ENCODE measurements at places on chromosomes 3 and 15.
A peak's percentile ranks its signal among the peaks of the same experiment; 100 is the strongest.

DNA sequence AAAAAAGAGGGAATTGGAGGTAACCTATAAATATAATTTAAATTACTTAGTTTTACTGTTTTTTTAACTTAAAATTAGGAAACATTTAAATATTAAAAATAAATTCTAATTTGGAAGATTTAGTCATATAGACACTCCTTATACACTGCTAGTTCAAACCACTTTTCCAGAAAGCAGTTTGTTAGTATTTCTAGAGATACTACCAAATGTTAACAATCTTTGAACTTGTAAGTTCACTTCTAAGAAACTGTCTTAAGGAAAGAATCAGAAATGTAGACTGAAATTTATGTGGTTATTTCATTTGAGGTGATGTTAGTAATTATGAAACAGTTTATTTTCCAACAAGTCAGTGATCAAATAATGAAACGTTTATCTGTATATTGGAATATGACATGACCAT lies 22.7 kb downstream of the CTDSPL2 start:
- no peak overlapping the region for H3K4me3 ChIP-seq
- H3K27ac ChIP-seq: no peak overlapping the region
- H3K27me3 ChIP-seq: no peaks in the 10 kb centered on the region
- peaks cover 8% of the 10 kb centered on the region for H3K36me3 ChIP-seq
- no peaks in the 10 kb centered on the region for H3K4me1 ChIP-seq

DNA sequence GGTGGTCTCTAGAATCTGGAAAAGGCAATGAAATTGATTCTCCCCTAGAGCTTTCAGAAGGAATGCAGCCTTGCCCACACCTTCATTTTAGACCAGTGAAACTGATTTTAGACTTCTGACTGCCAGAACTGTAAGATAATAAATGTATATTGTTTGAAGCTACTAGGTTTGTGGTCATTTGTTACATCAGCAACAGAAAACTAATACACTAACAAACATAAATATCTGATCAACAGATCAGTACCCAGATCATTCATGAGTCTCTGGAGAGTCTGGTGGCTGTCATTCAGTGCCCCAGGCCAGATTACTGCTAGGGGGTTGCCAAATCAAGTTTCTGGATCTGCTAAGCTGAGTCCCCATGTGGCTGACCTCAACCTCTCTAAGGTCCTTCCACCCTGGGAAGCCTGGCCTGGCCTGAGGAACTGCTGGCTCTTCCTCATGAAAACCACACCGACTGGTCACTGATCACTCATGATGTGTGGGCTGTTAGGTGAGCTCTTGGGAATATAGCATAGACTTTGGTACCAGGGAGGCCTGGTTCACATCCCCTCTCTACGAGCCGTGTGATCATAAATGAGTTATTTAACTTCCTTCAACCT lies 11.1 kb upstream of the LACTB start:
- H3K4me1 ChIP-seq: no peaks in the 10 kb centered on the region
- H3K4me3 ChIP-seq: no peak overlapping the region
- H3K27ac ChIP-seq: no peak overlapping the region
- no peaks in the 10 kb centered on the region for H3K27me3 ChIP-seq

- no peaks in the 10 kb centered on the region for H3K36me3 ChIP-seq
- DNase-seq: no peak
- no peak overlapping the region for H3K27ac ChIP-seq
- H3K4me1 ChIP-seq: no peaks in the 10 kb centered on the region
Observed at GRCh38 chr3:181920409-181920808, 208.7 kb downstream of the SOX2 start.

- no peaks in the 10 kb centered on the region for H3K27me3 ChIP-seq
- no peak overlapping the region for H3K27ac ChIP-seq
- H3K4me3 ChIP-seq: no peak overlapping the region
Observed at GRCh38 chr3:11273891-11274291, 1.7 kb downstream of the ATG7 start.

DNA sequence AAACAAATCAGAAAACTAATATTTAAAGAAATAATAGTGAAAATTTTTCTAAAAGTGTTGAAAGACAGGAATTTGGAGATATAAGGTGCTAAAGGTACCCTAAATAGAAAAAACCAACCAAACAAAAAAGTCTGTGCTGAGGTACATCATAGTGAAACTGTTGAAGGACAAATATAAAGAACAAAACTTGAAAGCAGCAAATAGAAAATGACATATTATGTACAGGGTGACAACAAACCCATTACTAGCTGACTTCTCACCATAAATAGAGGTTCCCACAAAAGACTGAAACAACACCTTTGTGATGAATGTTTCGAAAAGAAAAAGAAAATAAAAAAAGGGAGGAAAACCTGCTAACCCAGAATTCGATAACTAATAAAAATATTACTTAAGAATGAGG lies 502.5 kb upstream of the NECTIN3 start:
- H3K27ac ChIP-seq: no peak overlapping the region
- no peaks in the 10 kb centered on the region for H3K4me1 ChIP-seq

DNA sequence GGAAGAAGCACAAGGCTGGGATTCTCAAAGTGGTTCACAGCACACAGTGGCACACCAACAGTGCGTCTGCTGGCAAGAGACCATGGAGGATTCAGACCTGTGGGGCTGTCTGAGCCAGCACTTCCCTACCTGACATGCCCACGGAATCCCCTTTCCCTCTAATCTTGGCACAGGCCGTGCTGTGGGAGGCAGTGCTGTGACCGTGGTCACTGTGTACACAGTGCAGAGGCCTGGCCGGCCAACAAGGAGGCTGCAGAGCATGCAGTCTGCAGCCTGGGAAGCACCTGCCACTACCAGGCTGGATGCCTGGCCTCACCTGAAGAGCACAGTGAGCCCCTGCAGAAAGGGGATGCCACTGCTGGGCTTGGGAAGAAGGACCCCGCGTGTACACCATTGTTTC lies 301.0 kb upstream of the LYSMD4 start:
- peaks cover 3% of the 10 kb centered on the region for H3K4me1 ChIP-seq
- no peaks in the 10 kb centered on the region for H3K36me3 ChIP-seq
- DNase-seq: no peak
- no peaks in the 10 kb centered on the region for H3K27me3 ChIP-seq
- no peak overlapping the region for H3K27ac ChIP-seq

- H3K36me3 ChIP-seq: no peaks in the 10 kb centered on the region
- no peak for DNase-seq
- H3K4me3 ChIP-seq: peak overlapping the region; percentile 27
Observed at GRCh38 chr3:128489927-128490649, 2.9 kb downstream of the GATA2 start.

DNA sequence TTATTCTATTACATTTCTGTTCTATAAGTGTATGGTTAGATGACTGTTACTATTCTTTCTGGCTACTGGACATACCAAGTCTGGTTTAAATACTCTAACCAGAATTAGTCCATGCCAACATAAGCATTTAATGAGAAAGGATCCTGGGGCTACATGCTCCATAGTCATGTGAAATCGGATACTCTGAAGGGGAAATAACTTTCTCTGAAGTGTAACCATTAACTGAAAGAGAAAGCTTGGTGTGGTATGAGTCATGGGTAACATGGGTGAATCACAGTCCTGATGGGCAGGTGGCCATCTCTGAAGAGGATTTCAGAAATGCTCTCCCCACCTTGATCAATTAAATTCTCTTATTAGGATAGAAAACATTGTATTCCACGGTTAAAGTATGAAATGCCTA lies 69.4 kb downstream of the FHIT start:
- no peaks in the 10 kb centered on the region for H3K4me1 ChIP-seq
- no peak for DNase-seq
- H3K27me3 ChIP-seq: no peaks in the 10 kb centered on the region
- H3K27ac ChIP-seq: no peak overlapping the region

DNA sequence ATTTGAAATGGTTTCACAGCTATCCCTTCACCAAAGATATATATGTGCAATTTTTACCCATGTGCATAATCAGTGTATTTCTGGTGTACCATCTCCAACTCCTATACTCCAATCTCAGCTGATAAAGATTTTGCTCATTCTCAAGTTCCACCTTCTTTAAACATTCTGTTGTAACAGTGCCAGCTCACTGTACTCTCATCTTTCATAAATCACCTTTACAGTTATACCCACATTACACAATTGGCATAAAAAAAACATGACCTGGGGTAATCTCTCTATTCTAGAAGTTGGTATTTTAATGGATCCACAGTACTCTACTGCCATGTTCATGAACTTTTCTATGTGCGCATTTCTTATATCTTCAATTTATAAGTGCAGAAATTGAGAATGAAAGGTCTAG lies 339.9 kb upstream of the DPH6 start:
- H3K27me3 ChIP-seq: no peaks in the 10 kb centered on the region
- H3K4me1 ChIP-seq: no peaks in the 10 kb centered on the region
- no peaks in the 10 kb centered on the region for H3K36me3 ChIP-seq
- no peak overlapping the region for H3K4me3 ChIP-seq
- DNase-seq: no peak

GRCh38 chr15:25792128-25792527 lies 71.0 kb downstream of the ATP10A start:
- no peak for DNase-seq
- no peaks in the 10 kb centered on the region for H3K27me3 ChIP-seq
- H3K4me3 ChIP-seq: no peak overlapping the region
- no peak overlapping the region for H3K27ac ChIP-seq
- H3K36me3 ChIP-seq: no peaks in the 10 kb centered on the region
- H3K4me1 ChIP-seq: no peaks in the 10 kb centered on the region

GRCh38 chr3:119918992-119919933 lies 137.4 kb downstream of the NR1I2 start:
- no peak overlapping the region for H3K27ac ChIP-seq
- DNase-seq: no peak
- H3K4me3 ChIP-seq: no peak overlapping the region
- H3K4me1 ChIP-seq: no peaks in the 10 kb centered on the region
- H3K36me3 ChIP-seq: peaks cover 3% of the 10 kb centered on the region

DNA sequence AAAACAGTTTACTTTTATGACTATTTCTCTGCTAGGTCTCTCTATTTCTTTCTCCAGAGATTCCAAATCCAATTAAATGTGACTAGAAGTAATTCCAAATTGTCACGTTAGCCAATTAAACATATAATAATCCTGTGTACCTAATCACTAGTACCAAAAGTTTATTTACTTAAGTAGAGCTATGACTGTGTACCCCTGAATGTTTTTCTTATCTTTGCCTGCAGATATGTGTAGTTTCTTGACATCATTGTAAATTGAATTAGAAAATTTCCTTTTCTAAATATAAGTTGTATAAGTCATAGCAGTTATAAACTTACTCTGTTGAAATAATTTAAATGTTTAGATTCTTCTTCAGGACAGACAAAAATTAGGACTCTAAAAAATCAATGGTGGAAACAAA lies 163.3 kb downstream of the SPATA16 start:
- no peaks in the 10 kb centered on the region for H3K4me1 ChIP-seq
- H3K36me3 ChIP-seq: no peaks in the 10 kb centered on the region
- no peak for DNase-seq
- no peak overlapping the region for H3K4me3 ChIP-seq
- no peak overlapping the region for H3K27ac ChIP-seq

- DNase-seq: no peak
- no peaks in the 10 kb centered on the region for H3K4me1 ChIP-seq
- no peak overlapping the region for H3K27ac ChIP-seq
Observed at GRCh38 chr3:187064210-187065115, 74.8 kb downstream of the RPL39L start.

Measured in spinal cord (tissue), 10 donors.